ENCODE measurements at places on chromosomes 12 and 14.

GRCh38 chr14:53882684-53883083 is 73.9 kb downstream of the BMP4 start:
- no peak for DNase-seq

DNA sequence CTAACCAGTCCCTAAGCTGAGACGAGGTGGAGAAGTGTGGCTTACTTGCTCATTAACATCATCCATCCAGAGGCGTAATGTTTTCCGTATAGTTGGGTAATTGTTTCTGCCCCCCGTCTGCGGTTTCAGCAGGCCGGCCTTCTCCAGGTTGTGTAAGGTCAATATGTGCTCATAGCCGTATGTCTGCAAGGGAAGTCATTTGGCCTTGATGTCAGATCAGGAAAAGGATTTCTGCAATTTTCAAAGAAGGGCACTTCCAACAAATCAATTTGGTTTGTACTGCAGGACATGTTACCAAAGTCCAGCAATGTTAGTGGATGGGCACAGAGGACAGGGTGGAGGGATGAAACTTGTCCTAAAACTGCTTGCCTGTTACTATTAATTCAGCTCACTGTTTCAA is 9.9 kb upstream of the DIABLO start:
- no peak for DNase-seq

- DNase-seq, result no peak
These were observed 38.2 kb upstream of the TMX1 start for GRCh38 chr14:51201890-51202289.

DNA sequence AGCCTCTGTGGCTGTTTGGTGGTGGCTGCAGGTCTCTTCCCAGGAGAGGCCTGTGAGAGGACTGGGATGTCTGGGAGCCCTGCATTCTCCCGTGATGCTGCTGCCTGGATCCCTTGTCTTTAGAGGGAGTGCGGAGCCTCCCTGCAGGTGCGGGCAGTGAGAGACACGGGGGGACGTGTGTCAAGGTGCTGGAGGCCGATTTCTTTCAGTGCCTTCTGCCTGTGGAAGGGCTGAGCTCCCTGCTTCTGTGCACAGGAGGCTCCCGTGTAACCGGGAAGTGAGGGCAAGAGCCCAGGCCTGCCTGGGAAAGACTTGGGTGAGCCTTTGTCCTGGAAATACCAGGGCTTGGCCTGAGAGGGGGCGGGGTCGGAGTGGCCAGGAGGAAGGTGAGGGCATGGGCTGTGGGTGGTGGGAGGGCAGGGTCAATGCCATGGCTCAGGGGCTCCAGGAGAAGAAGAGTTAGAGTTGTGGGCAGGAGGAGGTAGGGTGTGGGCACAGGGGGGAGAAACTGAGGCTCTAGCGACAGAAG is 372.2 kb downstream of the TMEM121 start:
- DNase-seq, result no peak

DNA sequence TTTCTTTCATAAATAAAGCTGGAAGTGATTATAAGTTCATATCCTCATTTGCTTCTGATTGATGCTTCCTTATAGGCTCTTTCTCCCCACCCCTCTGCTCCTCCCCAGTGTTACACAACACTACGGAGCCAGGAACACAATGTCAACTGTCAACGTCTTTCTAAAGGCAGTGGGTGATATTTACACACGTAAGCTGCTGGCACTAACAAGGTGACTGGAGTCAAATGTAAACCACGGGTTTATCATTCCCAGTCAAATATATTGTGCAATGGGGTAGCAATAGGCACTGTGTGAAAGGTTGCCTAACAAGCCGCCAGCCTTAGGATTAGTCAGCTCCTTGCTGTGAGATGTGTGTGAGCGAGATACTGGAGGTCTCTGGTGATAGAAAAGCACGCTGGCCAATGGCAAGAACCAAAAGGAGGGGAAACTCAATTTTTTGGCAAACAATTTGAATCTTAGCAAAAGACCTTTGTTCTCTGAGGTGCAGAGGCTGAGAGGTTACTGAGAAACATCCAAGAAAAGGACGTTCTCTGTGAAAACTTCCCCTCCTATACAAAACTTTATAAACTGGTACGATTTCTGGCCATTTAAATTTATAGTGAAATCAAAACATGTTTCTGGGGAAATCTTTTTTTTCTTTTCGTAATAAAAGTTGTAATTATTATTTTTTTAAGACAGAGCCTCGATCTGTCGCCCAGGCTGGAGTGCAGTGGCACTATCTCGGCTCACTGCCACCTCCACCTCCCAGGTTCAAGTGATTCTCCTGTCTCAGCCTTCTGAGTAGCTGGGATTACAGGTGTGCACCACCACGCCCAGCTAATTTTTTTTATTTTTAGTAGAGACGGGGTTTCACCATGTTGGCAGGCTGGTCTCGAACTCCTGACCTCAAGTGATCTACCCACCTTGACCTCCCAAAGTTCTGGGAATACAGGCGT is 22.3 kb upstream of the HECTD1 start:
- DNase-seq, result peak; percentile 69

- DNase-seq, result peak; percentile 70
These were observed 87.4 kb upstream of the PKP2 start for GRCh38 chr12:32983968-32984367.

DNA sequence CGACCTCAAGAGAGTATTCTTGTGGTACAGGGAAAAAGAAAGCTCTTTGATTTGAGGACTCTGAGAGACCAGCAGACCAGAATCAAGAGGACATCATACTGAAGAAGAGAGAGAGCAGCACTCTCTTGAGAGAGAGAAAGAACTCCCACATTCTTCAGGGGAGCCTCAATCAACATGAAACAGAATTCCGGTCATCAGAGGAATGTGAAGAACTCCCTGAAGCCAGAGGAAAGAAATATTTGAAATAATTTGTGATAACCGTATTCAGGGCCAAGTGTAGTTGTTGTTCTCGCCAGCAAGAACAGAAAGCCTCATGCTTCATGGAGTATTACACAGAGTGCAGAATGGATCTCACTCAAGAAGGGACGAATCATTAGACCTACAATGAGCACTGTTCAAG is 363.8 kb upstream of the TMEM132C start:
- DNase-seq, result no peak

DNA sequence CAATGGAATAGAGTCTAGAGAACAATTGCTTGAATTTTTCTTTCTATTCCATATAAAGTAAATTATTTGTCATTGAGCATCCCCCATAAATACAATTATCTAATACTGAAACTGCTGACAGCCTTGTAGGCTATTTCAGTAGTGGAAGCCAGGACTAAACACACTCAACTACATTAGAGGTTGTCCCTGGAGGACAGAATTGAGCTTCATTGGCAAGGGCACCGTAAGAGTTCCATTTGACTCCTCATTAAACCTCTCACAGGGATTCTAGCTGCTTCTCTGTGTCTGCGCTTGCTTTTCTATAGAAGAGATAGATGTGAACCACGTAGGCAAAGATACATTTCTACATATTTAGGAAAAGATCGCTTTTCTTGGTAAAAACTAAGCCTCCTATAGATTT is 3.5 kb upstream of the PTPRO start:
- no peak for DNase-seq

DNA sequence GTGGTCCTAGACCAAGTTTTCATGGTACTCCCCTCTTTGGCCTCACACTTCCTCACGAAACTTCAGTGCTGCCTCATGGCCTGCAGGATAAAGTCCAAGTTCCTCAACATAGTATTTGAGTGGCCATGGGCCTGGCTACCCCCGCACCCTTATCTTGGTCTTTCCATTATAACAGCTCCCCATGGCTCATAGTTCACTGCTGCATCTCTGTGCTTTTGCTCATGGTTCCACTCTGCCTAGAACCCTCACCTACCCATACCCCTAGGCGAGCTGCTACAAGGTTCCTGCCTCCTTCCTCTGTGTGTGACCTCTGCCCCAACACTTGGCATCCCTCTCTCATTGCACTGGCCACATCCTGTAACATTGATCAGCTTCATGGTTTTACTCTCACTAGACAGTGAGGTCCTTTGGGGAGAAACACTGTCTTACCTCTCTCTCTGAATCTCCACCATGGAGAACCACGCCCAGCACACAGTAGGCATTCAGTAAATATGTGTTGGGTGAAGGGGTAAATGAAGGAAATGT is 158.9 kb downstream of the GPR65 start:
- no peak for DNase-seq

DNA sequence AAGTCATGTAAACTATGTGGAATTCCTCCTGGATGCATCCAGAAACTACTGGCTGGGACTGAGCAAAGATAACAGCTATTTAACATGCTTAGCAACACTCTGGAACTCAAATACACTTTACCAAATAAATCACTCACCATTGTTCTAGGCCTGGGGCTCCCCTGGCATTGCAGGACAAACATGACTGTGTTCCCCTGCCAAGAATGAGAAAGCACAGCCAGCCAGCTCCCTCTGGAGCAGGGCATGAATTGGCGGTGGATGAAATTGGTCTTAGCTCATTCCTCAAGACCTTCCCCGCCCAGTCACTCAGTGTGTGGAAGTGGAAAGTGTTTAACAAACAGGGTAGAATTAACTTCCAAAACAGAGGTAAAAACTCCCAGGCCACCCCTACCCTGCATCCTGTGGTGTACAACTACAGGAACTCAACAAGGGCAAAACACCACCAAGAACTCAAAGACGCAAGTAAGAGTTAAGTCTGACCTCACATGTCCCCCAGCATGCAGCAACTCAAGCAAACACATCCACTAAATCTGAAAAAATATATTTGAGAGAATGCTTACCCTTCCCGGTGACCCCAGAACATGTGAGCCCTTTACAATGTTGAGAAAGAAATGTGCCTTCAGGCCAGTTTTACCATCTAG is 58.4 kb upstream of the BDKRB2 start:
- DNase-seq, result no peak

- DNase-seq, result no peak
These were observed 216.2 kb upstream of the RMST start for GRCh38 chr12:97246368-97246767.

Measured in iPS-NIHi11 (cell line).